ENCODE measurements at places on chromosomes 7 and 10.
A peak's percentile ranks its signal among the peaks of the same experiment; 100 is the strongest.

- no peak for DNase-seq
These were observed 7.0 kb downstream of the GSAP start for GRCh38 chr7:77409005-77409738.

DNA sequence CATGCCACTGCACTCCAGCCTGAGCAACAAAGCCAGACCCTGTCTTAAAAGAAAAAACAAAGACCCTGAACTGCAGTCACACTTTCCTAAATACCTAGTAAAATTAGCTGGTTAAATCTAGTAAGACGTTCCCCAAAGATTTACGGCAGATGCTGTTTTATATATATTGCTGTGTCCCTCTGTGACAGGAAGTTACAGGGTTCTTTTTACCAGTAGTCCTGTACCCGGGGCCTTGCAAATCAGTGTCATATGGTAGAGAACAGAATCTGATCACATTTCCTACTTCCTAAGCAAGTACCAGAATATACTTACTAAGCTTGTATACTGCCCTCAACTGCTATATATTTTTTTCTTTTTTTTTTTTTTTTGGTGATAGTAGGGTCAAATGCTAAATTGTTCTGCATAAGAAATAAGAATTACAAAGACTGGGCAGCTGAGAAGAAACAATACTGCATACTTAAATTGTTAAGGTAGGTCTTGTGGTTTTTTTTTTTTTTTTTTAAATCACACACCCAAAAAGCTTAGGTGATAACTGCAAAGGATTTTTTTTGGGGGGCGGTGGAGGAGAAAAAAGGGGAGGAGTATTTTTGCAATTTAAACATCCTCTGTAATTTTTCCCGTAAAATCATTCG lies 27.3 kb upstream of the KMT2E start:
- DNase-seq: no peak

- no peak for DNase-seq
These were observed 387.8 kb downstream of the BBS9 start for GRCh38 chr7:33517191-33517590.

GRCh38 chr7:135827391-135827790 lies 78.8 kb upstream of the FAM180A start:
- DNase-seq: no peak

DNA sequence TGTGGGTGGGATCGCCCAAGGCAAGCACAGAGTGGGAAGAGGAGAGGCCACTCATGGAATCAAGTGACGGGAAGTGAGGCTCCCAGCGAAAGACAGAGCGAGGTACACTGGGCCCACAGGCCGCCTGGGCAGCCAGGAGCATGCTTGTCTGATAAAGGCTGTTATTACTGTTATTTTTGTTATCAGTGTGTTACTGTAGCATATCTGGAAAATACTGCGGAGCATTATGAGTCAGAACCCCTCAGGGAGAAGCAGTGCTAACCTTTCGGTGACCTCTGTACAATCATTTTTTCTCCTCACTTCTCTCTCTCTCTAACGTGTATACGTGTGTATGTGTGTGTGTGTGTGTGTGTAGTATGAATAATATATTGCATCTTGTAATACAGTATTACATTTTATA lies 3.8 kb upstream of the TCERG1L start:
- no peak for DNase-seq

GRCh38 chr10:103812004-103812403 lies 43.4 kb downstream of the SH3PXD2A start:
- DNase-seq: no peak

GRCh38 chr10:27857616-27858015 lies 112.0 kb upstream of the MKX start:
- no peak for DNase-seq

- no peak for DNase-seq
These were observed 271.8 kb upstream of the NRG3 start for GRCh38 chr10:81603106-81603620.

GRCh38 chr7:2282185-2282751 lies 32.0 kb downstream of the SNX8 start:
- DNase-seq: no peak

DNA sequence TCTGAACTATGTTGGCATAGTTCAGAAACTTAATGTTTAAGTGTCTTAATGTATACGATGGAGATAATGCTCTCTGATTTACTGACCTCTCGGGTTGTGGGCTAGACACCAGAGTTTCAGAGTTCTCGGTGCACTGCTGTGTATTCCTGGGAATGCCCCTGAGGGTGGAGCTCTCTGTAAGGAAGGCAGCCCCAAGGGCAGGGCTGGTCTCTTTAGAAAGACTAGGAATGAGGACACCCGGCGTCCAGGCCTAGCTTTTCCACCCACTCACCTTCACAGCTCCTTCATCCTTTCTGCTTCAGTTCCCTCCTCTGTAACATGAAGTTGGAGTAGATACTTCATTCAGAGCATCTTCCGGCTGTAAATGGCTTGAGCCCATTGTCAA lies 536.6 kb upstream of the GALNT17 start:
- DNase-seq: no peak

GRCh38 chr10:84156009-84156408 lies 16.7 kb downstream of the GHITM start:
- no peak for DNase-seq

- DNase-seq: no peak
These were observed 26.2 kb upstream of the C10orf105 start for GRCh38 chr10:71745664-71746250.

GRCh38 chr7:151088856-151089699 lies 2.8 kb downstream of the AGAP3 start:
- peak; percentile 99 for DNase-seq

DNA sequence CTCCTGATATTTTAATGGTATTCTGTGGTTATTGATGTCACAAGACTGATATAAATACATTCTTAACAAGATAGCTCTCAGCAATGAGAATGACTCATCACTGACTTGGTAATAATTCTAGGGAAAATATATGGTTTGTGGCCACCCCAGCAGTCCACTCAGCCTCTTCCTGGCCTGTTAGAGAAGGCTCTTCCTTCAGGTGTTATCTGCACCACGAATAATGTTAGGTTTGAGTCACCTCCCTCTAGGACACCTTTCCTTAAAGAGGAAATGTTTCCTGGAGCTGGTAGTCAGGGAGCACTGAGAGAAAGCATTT lies 163.3 kb downstream of the SVIL start:
- DNase-seq: no peak

- DNase-seq: peak; percentile 96
These were observed 4.0 kb upstream of the CFAP58 start for GRCh38 chr10:104349623-104350126.

- no peak for DNase-seq
These were observed 14.5 kb downstream of the CARD11 start for GRCh38 chr7:3029138-3029537.

GRCh38 chr10:133379152-133379800 lies at the start of gene PAOX:
Gene PAOX (plus strand): TSS chr10:133379262. CDS start chr10:133379317, 55 bp downstream.
- DNase-seq: peak; percentile 49

DNA sequence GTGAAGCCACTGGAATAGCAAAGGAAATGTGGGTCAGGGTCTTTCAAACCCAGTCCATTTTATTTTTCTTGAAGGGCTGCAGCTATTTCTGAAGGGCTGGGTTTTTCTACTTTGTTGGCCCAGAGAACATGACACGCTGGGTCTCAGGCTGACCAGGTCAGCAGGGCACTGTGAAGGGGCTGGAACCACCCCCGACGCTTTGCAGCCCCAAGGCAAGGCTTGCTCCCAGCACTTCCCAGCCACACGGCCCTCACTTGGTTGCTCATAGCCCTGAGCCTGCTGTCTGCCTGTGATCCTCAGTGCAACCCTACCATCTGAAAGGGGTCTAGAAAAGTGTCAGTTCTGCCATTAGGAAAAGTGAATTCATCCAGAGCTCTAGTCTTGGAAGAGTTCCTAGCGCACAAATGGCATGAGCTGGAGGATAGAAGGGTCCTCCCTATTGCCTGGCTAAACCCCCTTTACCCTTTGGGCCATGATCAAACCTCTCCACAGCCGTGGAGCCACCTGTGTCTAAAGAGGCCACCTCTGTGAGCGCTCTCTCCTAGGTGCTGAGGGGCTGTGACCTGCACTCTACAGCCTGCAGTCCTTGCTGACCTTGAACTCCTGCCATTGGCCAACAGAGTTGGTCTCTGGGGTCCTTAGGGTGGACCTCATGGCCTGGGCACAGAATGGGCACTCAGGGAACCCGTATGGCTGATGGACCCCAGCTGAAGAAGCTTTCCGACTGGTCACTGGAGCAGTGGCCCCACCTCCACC lies 132.0 kb downstream of the RGS10 start:
- DNase-seq: no peak

DNA sequence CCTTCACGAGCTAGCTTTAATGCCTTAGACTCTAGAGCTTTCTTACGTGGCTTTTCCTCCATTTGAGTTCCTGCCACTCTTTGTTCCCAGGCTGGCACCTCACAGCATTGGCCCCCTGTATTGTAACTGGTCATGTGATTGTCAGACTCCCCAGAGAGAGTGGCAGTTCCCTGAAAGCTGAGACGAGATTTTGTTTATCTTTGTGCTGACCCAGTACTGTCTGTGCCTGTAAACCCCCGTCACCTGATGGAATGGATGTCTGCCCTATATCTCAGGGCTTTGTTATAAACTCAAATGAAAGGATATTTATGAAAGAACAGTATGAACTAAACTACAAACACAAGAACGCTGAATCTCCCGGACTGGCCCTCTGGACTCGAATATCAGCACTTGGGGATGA lies 13.0 kb downstream of the NOBOX start:
- DNase-seq: no peak

DNA sequence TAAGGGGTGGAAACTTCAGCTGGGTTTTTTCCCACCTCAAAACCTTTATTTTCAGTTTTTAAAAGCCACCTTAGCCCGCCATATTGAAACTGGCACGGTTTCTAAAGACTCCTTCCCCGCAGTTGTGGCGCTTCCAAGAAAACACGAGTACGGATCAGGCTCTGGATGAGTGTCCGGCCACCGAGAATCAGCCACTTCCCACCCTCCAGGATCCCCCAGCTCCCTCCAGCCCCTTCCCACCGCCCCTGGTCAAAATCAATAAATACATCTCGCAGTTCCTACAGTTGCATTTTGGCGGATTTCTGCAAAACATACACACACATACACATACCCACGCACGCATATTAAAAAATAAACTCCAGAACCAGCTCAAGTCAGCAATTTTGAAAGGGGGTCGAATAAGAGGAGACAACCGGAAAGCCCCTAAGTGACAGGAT lies 1.1 kb downstream of the SFMBT2 start:
- DNase-seq: peak; percentile 15

GRCh38 chr10:20007426-20007825 lies 191.2 kb downstream of the PLXDC2 start:
- DNase-seq: no peak

- no peak for DNase-seq
These were observed 188.6 kb downstream of the ELFN1 start for GRCh38 chr7:1858435-1859265.

- DNase-seq: peak; percentile 18
These were observed 276.5 kb downstream of the MAGI2 start for GRCh38 chr7:79176859-79177477.

- DNase-seq: peak; percentile 28
These were observed 13.0 kb downstream of the AKAP9 start for GRCh38 chr7:91953618-91954017.

GRCh38 chr10:29078919-29079318 lies 210.0 kb upstream of the LYZL1 start:
- no peak for DNase-seq

DNA sequence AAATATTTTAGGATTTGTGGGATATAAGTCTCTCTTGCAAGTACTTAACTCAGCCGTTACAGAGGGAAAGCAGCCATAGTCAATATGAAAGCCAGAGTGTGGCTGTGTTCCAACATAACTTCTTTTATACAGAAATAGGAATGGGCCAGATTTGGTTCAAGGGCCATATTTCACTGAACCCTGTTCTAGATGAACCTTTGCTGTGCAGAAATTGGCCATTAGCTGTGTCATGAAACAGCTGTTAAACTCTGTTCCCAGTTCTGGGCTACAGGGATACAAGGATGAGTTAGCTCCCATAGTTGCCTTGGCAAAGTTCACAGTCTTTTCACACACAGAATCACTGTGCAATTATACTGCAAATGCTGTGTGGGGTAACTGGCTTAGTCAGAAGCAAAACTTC lies 213.9 kb upstream of the LRRN3 start:
- DNase-seq: no peak

GRCh38 chr10:9796564-9796963 lies 1221.1 kb upstream of the CELF2 start:
- DNase-seq: no peak

GRCh38 chr7:116455499-116455898 lies 44.0 kb upstream of the CAV2 start:
- no peak for DNase-seq

DNA sequence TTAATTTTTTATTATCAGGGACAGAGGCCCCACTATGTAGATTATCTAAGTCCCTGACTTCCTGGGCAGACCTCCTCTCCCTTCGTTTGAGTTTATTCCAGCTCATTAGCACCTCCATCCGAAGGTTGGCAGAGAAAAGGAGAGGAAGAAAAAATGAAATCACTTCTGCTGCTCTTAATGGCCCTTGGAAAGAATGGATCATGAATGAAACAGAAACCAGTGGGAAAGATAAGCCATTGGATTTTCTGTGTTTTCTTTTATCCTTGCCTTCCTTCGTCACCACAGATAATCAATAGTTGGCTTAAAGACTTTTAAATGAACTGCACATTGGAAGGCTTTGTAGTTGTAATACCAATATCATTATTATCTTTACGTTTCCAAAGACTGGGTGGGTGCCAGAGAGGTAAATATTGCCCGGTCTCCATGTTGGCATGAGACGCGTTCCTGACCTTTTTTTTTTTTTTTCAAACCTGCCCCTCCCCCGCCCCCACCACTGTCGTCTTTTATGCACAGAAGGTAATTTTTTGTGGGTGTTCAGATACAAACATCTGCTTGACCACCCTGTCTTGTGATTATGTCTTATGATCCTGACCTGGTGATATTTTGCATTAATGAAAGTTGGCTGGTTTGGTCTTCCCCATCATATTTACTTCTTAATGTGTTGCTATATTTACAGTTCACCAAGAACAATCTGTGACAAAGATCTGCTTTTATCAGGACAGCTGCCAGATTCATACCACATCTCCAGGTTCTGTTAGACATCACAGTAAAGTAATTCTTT lies 116.8 kb downstream of the ARID5B start:
- no peak for DNase-seq

All from inflammatory macrophage treated with lipopolysaccharide for 4 hours (primary cell).